ENCODE measurements at places on chromosomes 7 and 10.

DNA sequence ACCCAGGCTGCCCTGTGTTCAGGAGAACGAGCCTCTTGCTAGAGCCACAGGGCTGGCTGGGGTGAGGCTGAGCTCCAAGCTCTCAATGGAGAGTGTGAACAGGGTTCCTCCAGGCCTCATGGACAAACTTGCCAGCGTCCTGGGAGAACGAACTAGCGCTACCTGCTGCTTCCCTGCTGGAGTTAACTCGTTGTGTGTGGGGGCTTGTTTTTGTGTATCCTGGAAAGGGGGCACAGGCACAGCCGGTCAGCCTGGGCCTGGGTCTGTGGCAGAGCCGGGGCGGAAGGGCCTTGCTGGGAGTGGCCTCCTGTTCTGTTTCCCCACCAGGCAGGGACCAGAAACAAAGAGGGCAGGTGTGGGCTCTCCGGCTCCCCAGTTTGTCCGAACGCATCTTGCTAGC, 259.2 kb downstream of the DNAJB6 start:
- no peak for DNase-seq

GRCh38 chr10:20598590-20598989, 298.5 kb downstream of the NEBL start:
- DNase-seq = no peak

DNA sequence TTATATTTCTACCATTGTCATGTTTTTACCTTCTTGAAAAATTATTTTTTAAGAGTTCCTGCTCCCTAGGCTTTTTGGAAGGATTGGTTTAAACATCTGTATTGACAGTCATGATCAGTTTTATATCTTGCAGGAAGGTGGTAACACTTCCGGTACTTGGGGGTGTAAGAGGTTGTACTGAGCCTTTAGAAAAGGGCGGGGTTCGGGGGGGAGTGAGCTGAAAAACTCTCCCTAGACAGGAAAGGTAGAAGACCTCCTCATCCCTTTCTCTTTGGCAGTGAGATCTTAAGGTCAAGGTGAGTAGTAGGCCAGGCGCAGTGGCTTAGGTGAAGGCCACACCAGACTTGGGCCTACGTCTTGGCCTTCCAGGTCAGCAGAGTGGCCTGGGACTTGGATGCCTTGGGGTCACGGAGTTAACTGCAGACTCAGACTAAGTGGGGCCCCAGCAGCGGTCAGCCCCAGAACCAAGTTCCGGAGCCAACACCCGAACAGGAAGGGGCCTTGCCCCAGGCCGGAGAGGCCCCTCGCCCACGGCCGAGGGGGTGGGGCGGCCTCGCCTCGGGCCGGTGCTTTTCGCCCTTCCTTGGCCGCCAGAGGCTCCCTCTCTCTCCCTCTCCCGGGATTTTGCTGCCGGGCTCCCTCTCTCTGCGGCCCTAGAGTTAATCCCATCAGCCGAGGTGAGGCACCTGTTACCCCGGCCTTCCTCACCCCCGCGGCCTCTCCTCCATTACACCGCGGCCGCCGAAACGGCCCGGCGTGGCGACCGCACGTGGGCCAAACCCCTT, at the start of gene PPP1R9A:
TSS of gene PPP1R9A (plus strand) at position 569 of the 785 bp plus-strand sequence. CDS start 2,520 bp downstream, outside the sequence.
- no peak for DNase-seq

DNA sequence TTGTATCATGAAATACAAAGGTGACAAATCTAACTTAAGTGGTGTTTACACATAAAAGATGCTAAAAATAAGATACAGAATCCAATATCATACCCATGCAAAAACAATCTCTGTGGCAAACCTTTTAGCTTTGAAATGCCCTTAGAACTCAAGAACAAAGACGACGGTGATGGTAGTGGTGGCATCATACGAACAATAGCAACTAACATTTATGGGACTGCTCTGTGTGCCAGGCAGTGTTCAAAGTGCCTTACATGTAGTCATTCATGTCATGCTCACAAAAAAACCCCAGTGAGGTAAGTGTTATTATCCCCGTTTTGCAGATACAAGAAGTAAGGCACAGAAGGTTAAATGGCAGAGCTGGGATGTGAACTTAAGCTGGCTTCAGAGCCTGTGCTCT, 563.9 kb downstream of the PARD3 start:
- no peak for DNase-seq

- DNase-seq = peak; percentile 62
These were observed 30.7 kb upstream of the EPC1 start for GRCh38 chr10:32377458-32378259.

DNA sequence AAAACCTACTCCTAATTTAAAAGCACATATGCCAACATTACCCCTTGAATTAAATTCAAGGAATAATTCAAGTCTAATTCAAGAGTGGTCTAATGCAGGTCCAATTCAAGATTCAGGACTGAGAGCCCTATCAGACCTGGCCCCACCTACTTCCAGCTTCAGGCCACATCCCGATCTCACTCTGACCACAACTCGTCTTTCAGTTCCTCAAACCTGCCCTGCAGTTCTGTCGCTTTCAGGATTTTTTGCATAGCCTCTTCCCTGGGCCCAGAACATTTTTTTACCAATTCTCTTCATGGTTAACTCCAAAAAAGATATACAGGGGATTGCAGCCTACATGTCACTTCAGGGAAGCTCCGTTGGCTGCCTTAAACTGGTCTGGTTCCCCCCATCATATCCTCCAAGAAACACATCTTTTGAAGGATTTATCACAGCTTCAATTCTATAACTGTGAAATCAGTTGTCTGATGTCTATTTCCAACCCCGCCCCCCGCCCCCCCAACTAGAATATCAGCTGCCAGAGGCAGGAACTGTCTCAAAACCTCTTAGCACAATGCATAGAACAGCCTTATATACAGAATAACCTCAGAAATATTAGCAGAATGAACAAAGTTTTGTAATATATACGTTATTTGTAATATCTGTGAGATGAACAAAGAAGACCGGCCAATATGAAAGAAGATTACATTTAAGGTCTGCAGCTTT, 20.8 kb downstream of the CCDC6 start:
- peak; percentile 73 for DNase-seq

DNA sequence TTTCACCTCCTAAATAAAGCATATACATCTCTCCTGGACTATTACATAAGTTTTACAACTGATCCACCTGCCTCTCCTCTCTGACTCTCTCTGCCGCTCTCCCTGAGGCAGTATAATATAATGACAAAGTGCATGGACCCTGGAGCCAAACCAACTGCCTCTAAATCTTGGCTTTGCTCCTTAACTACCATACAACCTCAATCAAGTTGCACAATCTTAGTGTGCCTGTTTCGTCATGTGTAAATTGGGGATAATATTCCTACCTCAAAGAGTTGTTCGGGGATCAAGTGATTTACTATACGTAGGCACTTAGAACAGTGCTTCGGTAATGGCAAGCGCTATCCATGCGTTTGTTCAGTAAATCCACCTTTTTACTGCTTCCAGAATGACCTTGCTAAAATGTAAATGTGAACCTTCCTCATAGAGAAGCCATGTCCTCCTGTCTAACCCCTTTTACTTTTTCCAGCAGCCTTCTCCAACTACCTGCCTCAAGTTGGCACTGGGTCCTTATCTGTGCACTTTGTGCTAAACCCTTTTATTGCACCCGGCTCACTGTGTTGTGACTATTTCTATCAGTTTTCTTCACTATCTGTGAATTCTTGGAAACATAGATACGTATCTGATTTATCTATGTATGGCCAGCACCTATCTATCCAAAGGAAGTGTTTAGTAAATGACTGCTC, 30.6 kb upstream of the DLD start:
- no peak for DNase-seq

DNA sequence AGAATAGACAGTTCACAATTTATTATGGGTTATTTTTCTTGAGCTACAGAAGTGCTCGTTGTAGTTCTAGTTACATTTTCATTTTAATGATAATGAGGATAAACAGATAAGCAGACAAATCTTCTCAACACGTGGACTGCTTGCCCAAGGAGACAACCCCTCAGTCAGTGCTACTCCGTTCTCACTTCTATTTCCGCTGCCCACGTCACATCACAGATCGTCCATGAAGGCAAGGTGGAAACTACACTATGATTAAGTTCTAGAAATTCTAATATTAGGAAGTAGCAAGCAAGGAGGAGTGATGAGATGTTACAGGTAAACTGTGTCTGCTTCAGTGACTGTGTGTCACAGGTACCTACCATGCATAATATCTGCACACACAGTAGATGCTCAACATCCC, 210.5 kb downstream of the CHCHD3 start:
- no peak for DNase-seq

DNA sequence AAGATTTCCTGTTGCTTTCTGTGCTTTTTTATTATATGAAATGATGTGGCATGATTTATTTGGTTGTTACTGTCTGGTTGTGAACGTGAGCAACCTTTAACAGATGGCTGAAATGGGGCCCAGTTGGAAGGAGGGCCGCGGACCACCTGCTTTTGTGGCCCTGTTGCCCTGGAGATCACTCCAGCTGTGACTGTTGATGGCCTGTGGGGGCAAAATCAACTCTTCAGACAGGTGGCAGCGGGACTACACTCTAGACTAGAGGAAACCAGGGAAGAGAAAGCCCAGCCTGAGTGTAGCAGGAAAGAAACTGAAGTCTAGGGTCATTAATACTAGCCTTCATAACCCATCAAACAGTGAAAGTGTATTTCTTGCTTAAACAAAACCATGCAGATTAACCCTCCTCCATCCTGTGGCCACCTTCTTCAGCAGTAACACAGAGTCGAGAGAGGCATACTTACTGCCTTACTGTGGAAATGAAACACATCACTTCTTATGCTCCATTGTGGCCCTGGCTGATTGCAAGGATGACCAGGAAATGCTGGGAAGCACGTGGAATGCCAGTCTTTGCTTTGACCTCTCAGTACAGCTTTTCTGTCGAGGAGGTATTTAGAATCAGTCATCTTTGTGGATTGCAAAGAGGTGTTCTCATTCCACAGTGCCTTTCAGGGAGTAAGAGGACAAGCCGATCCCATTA, 80.5 kb downstream of the CCNY start:
- DNase-seq = no peak

GRCh38 chr7:18902892-18903291, 214.5 kb downstream of the TWIST1 start:
- no peak for DNase-seq

GRCh38 chr7:2510909-2511768, 8.4 kb upstream of the LFNG start:
- peak; percentile 60 for DNase-seq

- no peak for DNase-seq
These were observed 421.4 kb upstream of the ZWINT start for GRCh38 chr10:56782503-56782902.

DNA sequence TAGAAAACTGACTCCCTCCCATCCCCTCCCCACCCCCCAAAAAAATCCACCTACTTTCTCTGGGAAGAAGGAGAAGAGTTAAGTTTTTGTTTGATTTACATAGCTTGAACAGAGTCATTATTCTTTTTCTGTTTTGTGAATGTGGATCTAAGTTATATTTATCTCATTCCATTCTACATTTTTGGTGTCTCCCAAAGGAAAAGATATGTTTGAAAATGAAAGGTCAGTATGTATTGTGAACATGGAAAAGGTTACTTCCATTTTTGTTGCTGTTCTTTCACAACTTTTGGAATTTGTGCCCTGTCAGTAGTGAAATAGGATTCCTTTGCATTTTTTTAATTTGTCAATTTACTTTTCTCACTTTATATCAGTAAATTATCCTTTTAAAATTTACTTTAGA, 547.9 kb downstream of the SUGCT start:
- no peak for DNase-seq

- DNase-seq = no peak
These were observed 100.2 kb downstream of the MMRN2 start for GRCh38 chr10:86857128-86857721.

DNA sequence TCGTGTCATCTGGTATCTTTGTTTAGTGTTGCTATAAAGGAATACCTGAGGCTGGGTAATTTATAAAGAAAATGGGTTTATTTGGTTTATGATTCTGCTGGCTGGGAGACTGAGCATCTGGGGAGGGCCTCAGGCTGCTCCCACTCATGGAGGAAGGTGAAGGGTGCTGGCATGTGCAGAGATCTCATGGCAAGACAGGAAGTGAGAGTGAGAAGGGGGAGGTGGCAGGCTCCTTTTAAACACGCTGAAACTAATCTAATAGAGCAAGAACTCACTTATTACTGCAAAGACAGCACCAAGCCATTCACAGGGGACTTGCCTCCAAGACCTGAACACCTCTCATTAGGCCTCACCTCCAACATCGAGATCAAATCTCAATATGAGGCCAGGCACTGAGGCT, 11.3 kb downstream of the OIT3 start:
- no peak for DNase-seq

DNA sequence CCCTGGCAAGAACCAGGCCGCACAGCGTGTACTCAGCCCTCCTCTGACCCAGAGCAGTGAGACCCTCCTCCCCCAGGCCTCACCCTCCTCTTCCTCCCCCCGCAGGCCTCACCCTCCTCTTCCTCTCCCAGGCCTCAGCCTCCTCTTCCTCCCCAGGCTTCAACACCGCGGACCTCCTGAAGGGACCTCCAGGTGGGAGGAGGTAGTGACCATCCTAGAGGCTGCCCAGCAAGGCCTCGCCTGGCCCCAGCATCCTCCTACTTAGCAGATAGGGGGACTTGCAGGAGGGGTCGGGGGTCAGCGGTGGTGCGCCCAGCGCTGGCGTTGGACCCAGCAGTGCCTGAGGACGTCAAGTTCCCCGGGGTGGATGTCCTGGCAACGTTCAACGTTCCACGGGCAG, 270.8 kb downstream of the ELFN1 start:
- DNase-seq = no peak

- no peak for DNase-seq
These were observed 35.3 kb downstream of the NET1 start for GRCh38 chr10:5447611-5448071.

- no peak for DNase-seq
These were observed 100.8 kb downstream of the NRP1 start for GRCh38 chr10:33233635-33234034.

DNA sequence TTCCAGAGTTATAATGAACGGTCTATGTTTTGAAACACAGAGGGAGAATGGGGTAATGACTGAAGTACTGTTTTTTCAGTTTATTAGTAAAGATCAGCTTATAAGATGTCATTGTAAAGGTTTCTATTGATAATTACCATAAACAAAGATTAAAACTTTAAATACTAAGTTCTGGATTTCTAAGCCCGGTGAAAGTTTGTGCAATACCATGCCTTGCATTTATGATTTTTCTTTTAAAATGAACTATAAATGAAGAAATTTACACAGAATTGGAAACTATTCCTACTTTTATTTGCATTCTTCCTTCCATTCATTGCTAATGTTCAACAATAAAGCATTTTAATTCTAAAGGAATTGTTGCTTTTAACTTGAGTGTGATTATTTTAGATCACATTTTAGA, 4.9 kb downstream of the MEOX2 start:
- no peak for DNase-seq

DNA sequence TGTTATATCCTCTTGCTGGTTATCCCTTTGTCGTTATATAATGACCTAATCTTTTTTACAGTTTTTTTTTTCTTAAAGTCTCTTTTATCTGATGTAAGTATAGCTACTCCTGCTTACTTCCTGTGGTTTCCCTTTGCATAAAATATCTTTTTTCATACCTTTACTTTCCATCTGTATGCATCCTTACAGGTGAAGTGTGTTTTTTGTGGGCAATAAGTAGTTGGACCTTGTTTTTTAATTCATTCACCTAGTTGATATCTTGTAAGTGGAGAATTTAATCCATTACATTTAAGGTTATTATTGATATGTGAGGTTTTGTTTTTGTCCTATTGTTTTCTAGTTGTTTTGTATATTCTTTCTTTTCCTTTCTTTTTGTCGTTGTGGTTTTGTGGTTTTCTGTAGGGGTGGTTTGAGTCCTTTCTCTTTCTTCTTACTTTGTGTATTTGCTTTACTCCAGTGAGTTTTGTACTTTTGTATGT, 168.6 kb downstream of the MLLT10 start:
- no peak for DNase-seq
